ENCODE measurements at places on chromosomes 3 and 15. TPM values are rescaled to one million over a fixed set of nuclear protein-coding genes. Genes with fewer than 3 reads are reported as not detected.
A peak's percentile ranks its signal among the peaks of the same experiment; 100 is the strongest.

AADAC gene
- total RNA-seq: not detected

TUSC7 gene
- total RNA-seq: not detected

USP19 gene
- total RNA-seq: 62.0 TPM

FRMD4B gene
- 6.4 TPM for total RNA-seq

LCMT2 gene
- 7.1 TPM for total RNA-seq

PLA2G4F gene
- total RNA-seq: not detected

PDZRN3 gene
- total RNA-seq: 11.0 TPM

TARS3 gene
- 16.5 TPM for total RNA-seq

ITIH1 gene
- not detected for total RNA-seq

EPHA3 gene
- 0.21 TPM for total RNA-seq

- no peak for DNase-seq
These were observed at the start of gene CCR4 for GRCh38 chr3:32951410-32951811. CCR4 (plus strand) TSS chr3:32951644; CDS start chr3:32953423, 1,779 bp downstream.

DNA sequence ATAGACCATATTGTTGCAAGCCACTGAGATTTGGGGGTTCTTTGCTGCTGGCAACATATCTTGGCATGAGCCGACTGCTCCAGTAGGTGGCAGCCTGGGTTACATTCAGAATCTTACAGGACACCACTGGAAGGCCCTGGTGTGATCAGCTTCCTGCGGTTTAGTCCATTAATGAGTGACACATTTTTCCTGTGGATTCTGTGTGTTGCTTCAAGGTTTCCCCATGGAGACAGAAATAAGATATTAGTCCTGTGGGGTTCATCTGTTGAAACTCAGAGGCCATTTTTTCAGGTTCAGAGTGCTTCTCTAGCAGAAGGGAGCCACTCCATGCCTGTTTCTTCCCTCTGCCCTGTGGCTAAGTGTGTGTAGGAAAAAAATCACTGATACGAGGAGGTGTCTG lies 116.2 kb downstream of the MFSD1 start:
- DNase-seq: peak; percentile 82

DNA sequence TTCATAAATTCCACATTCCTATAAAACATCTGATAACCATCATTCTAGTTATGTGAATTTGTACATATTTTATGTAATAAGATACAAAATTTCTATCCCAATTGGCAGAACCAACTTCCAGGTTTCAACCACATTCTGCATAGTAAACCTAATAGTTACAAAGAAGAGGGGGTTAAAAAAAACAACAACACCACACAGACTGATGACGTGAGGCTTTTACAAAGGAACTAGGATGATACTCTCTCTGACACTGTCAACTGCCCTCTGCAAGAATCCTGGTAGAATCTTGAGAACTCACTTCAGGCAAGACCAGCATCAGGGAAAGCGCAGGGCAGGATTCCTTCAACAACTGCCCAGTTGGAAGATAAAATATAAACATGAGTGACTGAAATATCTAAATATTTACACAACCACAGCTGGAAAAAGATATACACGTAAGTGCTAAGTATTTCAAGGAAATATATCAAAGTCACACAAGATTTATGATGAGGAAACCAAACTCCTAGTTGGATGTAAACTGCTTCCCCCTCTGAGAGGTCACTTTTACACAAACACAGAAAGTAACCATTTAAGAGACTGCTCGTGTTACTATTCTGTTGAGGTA lies 816.4 kb downstream of the ROBO1 start:
- DNase-seq: no peak

DNA sequence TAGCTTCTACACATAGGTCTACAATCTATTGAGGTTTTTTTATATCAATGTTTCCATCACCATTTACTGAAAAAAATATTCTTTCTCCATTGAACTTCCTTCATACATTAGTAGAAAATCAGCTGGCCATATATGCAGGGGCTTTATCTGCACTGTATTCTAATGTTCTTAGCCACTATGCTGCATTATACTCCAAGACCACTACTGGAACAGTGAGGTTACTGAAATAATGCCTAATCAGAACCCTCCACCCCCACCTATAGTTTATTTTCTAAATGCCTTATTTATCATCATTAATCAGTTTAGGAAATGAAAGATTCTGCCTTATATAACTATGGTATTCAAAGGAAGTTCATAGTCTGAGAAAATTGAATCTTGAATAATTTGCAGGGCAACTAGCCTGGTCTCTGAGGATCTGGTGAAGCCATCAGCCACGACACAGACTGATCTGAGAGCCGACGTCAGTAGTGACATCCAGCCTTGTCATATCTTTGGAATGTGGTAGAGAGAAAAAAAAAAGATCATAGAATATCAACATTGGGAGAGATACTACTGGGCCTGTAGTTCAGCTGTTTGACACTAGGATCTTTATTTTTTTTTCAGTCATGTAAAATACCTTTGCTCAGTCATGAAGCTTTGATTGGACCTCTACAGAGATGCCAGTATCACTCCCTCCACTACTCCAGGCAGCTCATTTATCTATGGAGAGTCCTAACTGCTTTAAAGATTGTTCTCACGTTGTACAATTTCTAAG lies 66.6 kb downstream of the P3H2 start:
- no peak for DNase-seq

DNA sequence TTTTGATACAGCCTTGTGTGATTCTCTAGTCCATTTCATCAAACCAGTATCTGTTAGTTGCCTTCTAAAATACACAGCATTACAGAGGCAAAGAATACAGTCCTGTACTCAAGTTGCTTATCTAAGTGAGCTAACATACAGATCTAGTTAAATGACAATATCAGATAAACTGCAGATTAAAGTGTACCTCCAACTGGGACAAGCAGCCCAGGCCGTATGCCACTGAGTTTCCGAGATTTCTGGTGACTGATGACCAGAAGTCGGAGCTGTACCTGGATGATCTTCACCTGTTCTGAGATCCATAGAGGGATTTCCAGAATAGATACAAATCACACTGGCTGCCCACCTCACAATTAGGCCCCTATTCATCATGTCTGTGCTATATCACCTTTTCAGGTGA lies 6.3 kb upstream of the TRIM59 start:
- no peak for DNase-seq

DNA sequence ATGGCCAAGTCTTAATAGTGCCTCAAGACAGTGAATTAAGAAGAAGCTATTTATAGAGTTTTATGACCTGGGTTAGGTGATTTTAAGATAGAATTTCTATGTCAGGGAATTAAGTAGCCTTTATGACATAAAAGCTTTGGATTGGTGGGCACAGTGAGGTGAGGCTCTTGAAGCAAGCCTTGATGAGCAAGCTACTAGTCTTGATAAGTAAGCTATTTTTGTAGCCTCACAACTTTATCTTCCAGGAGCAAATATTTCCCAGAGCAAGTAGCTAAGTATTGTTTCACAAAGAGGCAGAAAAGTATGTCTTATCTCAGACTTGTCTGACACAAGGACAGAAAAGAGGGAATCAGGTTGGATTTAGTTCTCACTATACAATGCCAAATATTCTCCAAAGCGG lies 491.7 kb upstream of the RASGRP1 start:
- no peak for DNase-seq

DNA sequence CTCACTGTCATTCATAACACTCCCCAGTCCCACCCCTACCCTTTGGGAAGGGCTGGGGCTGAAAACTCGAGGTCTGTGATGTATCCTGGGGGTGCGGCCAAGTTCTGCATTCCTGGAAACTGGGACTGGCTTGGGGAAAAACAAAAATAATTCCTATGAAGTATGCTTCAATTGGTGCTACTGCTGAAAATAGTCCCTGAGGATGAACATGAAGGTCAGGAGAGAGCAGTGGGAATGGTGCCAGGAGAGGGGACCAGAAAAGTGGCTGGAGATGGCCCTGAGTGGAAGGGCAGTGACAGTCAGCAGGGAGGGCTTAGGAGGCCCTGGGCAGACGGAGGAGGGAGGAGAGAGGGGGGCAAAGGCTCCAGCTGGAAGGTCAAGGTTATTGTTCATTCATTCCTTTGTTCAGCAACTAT lies 4.8 kb upstream of the ISLR start:
- no peak for DNase-seq

DNA sequence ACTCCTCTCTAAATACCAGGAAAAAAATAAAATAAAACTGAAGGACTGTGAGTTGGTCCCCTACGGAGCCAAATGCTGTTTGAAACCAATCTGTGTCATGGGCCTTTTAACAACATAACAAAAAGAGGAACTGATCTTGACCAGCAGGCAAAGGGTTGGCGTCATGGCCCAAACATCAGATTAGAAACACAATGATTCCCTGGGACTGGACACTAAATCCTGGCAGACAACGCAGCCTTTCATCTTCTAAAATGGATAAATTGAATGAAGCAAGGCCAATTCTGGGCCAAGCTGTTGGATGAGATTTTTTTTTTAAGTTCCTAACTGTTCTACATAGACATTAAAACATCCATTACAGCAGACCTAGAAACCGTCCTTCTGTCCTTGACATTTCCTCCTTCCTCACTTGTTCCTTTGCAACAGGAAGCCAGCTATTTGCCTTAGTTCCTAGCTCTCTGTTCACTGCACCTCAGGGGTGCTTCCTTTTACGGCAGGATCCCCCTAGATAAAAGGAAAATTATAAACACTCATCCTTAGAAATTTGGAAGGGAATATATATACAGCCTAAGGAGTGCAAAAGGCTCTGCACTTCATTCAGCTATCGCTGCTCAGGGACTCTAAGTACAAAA lies 21.6 kb upstream of the TAFA4 start:
- no peak for DNase-seq

GRCh38 chr3:115932807-115933206 lies 309.5 kb downstream of the GAP43 start:
- DNase-seq: no peak

GRCh38 chr3:68089572-68090011 lies 435.2 kb upstream of the SUCLG2 start:
- DNase-seq: no peak

- no peak for DNase-seq
These were observed 43.8 kb downstream of the SPSB4 start for GRCh38 chr3:141094790-141095545.
